Fibroblast of skin of right quadriceps (primary cell): ENCODE measurements at places on chromosomes 1 and 21.

GRCh38 chr1:234270581-234271242 is 102.5 kb upstream of the COA6 start:
- DNase-seq: peak; percentile 2

DNA sequence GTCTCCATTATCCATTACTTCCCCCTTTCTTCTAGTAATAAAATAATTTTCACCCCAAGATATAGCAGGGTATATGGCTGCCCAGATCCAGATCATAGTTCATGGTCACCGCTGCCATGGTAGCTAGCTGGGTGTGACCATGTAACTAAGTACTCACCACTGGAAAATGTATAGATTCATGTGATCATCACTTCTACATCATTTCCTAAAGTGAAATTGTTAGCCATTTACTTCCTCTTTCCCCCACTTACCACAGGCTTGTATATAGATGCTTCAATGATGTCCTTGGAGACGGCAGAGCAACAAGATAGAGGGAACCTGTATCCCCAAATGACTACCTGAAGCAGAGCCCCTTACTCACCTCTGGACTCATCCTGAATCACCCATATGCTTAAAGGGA is 22.7 kb upstream of the EYA3 start:
- DNase-seq: no peak

- DNase-seq: no peak
Observed at GRCh38 chr1:219276049-219276738, 102.5 kb downstream of the LYPLAL1 start.

- no peak for DNase-seq
Observed at GRCh38 chr1:7558921-7559869, 211.9 kb upstream of the VAMP3 start.
